ENCODE measurements at places on chromosomes 11 and 22.

DNA sequence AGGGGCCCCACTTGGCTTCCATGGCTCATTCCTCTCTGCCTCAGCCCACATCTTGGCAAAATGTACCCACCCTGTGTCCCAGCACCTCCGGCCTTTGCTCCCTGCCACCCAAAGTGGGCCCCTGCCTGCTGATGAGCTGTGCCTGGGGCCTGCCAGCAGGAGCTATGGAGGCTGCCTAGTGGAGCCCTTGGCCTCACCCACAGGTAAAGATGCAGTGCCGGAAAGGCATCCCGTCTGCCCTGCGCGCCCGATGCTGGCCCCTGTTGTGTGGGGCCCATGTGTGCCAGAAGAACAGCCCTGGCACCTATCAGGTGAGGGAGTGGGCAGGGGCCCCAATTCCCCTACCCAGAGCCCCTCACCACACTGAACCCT, 1.3 kb downstream of the TBC1D10C start:
- DNase-seq = no peak

DNA sequence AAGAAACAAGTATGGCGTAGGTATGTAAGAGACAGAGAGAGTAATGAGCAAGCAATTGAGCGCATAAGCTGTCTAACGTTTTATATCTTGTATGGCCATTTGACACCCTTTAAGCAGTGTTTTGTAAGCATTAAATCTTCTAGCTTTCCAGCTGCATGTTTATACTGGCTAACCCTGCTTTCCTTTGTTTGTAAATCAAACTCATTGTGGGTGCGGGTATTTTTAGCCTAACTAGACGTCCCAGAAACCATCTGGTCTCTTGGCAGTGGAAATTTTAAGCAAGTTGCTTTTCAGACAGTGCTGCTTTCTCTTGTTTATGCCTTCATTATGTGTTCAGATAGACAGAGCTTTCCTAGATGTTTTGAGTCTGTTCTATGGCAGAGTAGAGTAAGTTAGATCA, 73.5 kb downstream of the RNF169 start:
- DNase-seq = no peak

GRCh38 chr22:19430890-19431541, 517 bp downstream of the HIRA start:
- DNase-seq = no peak

GRCh38 chr22:40025856-40026255, 31.1 kb downstream of the FAM83F start:
- no peak for DNase-seq

DNA sequence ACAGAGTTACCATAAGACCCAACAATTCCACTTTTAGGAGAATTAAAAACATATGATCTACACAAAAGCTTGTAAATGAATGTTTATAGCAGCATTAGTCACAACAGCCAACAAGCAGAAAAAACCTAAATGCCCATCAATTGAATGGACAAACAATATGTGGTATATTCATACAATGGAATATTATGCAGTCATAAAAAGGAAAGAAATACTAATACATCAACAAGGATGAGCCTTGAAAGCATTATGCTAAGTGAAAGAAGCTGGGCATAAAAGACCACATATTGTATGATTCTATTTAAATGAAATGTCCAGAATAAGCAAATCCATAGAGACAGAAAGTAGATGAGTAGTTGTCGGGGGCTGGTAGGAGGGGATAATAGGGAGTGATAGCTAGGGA, 5.0 kb downstream of the MPZL2 start:
- DNase-seq = no peak

DNA sequence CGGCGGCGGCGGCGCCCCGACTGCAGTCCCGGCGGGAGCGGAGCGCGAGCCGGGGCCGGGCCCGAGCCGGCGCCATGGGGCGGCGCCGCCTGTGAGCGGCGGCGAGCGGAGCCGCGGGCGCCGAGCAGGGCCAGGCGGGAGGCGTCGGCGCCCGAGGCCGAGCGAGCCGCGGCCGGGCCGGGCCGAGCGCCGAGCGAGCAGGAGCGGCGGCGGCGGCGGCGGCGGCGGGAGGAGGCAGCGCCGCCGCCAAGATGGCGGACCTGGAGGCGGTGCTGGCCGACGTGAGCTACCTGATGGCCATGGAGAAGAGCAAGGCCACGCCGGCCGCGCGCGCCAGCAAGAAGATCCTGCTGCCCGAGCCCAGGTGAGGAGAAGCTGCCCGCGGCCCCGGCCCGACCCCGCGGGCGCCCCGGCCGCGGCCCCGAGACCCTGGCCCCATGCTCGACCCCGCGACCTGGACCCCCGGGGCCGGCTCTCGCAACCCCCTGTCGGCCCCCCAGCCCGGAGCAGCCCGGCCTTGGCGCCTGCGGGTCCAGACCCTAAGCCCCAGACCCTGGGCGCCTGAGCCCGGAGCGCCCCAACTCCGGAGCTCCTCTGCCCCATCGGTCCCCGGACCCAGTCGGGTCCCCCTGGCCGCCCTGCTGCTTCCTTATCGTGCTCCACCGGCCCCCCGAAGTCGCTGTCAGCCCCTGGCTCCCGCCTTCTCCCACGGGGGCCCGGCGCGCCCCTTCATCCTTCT, at the start of gene GRK2:
Gene GRK2, plus strand, starts transcription at position 25 of the 739 bp plus-strand sequence. Its CDS starts 227 bp downstream, at position 252.
- DNase-seq = no peak

GRCh38 chr11:45607995-45608394, 57.4 kb downstream of the CHST1 start:
- no peak for DNase-seq

- no peak for DNase-seq
These were observed 2.8 kb downstream of the CRYAB start for GRCh38 chr11:111908639-111909305.

DNA sequence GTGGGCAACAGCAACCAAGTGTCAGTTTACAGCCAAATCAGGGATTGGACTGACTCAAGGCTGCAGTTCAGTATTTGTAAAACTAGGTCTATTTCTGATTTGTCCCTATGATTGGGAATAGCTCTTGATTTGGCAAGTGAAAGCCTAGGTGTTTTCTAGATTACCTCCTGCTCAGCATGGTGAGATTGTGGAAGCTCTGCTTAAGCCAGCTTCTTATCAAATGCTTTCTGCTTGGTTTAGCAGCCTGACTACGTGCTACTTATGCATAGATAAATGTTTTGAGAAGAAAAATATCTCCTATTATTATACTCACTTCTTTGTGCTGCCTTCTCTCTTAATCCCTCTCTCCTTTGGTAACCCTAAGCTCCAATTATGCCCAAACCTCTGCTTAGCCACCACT, 86.3 kb upstream of the AMOTL1 start:
- DNase-seq = no peak
